NCI-H345 (cell line): ENCODE measurements at places on chromosomes 2 and 18.

GRCh38 chr2:99619151-99619550 is 129.3 kb upstream of the REV1 start:
- no peak for DNase-seq

DNA sequence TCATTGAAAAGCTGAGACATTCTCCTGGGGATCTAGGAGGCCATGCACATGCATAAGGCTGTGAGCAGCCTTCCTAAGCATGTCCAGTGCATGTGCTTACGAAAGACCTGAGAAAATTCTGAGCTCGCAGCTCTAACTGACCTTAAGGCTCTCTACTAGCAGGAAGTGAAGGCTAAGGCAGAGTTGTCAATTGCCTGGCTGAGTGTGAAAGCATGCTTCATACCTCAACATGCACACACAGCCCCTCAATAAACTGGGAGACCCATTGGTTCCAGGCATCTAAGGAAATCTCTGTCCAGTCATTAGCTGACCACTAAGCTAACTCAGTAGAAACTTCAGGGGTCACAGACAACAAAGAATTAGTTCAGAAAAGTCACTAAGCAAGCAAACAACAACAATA is 42.0 kb downstream of the ALPK2 start:
- no peak for DNase-seq

DNA sequence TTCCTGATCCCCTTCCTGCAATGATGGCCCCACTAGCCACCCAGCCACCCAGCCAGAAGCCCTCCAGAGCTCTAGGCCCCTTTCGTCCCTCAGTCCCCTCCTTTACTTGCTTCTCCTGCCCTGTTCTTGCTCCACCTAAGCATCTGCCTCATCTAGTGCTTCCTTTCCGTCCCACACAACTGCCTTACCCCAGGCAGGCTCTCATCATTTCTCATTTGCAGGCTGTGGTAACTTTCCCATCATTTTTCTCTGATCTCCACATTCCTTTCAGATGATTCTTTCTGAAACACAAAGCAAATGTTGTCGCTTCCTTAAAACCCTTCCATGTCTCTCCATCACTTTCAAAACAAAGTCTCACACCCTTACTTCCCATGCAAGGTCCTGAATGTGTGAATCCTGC is 459.8 kb downstream of the METTL4 start:
- DNase-seq: no peak

GRCh38 chr2:201260302-201260800 is at the start of gene CASP8:
Gene CASP8, plus strand, starts transcription at chr2:201260536. Its CDS starts 5,951 bp downstream, at chr2:201266487.
- DNase-seq: no peak

GRCh38 chr2:159003555-159003954 is 35.1 kb downstream of the TANC1 start:
- DNase-seq: no peak

- no peak for DNase-seq
Measured at GRCh38 chr18:76988031-76988826, 144.4 kb downstream of the MBP start.

- DNase-seq: no peak
Measured at GRCh38 chr2:9415516-9416169, 7.7 kb downstream of the ITGB1BP1 start.
